ENCODE measurements at places on chromosomes 1 and 21. TPM values are rescaled to one million over a fixed set of nuclear protein-coding genes. Genes with fewer than 3 reads are reported as not detected.

Gene NEK7
- 46.1 TPM for total RNA-seq

Gene MMEL1
- not detected for total RNA-seq

Gene WNT9A
- total RNA-seq, result 1.8 TPM

Gene UMODL1
- total RNA-seq, result 0.24 TPM

Gene TSPEAR
- not detected for total RNA-seq

Gene CELA2A
- not detected for total RNA-seq

Gene ANGPTL3
- not detected for total RNA-seq

- DNase-seq, result peak; percentile 34
Measured at GRCh38 chr1:7110321-7110720, 325.1 kb downstream of the CAMTA1 start.

- no peak for DNase-seq
Measured at GRCh38 chr1:171961861-171962260, 120.6 kb downstream of the DNM3 start.

- DNase-seq, result no peak
Measured at GRCh38 chr1:111906111-111906510, 83.4 kb downstream of the KCND3 start.

- no peak for DNase-seq
Measured at GRCh38 chr1:75276385-75276784, 142.2 kb downstream of the LHX8 start.

- peak; percentile 81 for DNase-seq
Measured at GRCh38 chr1:78691995-78692747, 42.5 kb downstream of the IFI44 start.

DNA sequence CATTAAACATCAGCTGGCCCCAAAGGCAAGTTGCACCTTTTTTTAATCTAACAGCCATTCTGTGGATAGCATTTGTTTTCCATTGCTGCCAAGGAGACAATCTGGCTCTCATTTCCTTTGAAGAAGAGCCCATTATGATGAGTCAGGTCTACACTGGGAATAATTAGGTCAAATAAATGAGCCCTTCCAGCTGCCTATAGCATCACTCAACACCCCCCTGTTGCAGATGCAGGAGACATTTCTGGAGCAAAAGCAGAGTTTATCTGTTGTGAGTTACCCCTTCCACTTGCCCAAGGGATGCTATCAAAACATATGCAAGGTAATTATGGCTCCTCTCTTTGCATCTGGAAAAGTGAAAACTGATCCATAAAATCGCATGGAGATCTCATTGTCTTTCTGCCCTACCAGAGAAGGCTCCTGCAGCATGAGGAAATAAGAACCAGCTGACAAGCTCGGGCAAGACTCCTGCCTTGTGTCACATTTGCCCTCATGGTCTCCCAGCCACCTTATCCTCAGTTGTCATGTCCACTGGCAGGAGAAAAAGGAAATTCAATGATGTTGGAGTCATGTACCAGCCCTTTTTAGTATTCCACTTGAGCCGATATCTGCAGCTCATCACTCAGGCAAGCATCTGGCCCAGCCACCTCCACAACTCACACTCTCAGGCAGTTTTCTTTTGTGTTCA, 135.9 kb downstream of the SLC30A10 start:
- DNase-seq, result peak; percentile 80

DNA sequence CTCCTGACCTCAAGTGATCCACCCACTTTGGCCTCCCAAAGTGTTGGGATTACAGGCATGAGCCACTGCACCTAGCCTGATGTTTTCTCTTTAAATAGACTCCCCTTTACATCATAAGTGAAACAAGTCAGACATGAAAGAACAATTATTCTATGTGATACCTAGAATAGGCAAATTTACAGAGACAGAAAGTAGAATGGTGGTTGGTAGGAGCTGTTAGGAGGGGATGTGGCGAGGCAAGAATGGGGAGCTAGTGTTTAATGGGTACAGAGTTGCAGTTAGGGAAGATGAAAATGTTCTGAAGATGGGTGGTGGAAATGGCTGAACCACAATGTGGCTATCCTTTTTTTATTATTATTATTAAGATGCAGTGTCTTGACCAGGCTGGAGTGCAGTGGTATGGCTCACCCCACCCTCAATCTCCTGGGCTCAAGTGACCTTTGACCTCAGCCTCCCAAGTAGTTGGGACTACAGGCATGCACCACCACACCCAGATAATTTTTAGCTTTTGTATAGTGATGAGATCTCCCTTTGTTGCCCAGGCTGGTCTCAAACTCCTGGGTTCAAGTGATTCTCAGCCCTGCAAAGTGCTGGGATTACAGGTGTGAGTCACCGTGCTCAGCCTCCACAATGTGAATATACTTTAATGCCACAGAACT, 28.4 kb downstream of the ELF3 start:
- no peak for DNase-seq

DNA sequence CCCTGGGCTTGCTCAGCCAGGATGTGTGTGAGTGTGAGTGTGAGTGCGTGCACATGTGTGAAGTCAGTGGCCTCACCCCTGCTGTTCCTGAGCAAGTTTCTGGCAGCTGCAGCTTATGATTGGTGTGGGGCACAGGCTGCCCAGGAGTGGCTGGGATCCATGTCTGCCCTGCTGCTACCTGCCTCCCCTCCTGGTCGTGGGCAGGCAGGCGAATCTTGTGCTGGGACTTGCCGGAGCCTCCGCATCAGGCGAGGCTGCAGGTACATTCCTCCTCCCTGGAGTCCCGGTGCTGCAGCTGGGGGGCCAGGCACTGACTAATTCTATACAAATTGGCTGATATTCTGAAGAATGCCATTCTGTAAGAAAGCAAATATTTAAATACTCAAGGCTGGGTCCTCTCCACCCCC, 85.6 kb upstream of the WNT4 start:
- DNase-seq, result no peak

- DNase-seq, result no peak
Measured at GRCh38 chr1:90325168-90325567, 330.3 kb downstream of the ZNF326 start.

GRCh38 chr1:89910780-89911179, 84.1 kb upstream of the ZNF326 start:
- DNase-seq, result peak; percentile 73

DNA sequence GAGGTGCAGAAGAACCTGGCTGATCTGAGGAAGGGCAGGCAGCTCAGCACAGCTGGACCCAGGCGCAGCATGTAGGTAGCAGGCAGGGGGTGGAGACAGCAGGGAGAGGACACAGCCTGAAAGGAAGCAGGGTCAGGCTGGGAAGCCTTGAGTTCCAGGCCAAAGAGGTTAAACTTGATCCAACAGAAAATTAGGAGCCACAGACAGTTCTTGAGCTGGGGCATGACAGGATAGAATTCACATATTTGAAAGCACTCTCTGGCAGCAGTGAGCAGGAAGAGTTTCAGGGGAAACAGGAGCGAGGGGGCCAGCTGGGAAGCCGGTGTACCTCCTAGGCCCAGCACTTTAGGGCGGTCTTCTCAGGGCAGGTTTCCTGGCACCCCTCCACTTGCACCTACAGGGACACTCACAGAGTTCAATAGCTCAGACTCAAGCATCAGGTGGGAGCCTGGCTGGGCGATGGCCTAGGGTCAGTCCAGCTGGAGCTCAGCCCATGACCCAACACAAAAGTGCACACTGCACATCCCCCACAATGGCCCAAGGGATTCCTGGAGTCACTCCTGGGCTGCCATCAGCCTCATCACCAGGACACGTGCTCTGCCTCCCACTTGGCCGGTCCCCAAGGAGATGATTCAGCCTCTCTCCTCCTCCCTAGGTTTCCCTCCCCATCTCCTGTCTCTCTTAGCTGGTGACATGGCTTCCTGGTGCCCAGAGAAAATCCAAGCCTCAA, 22.7 kb downstream of the MATN1 start:
- DNase-seq, result peak; percentile 91

DNA sequence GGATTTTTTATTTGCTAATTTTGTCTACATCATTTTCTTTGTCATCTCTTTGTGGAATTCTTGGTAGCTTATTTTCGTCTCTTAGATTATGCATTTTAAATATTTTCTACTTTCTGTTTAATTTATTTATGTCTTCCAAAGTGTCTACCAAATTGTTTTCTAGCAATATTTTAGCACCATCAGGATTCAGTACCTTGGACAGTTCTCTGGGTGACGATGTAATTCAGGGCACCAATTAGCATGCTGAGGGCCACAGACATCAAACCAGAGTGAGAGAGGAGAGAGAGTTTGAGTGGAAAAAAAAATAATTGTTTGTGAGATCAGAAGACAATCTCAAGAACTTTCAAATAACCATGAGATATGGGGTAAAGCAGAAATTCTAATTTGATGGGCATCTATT, 169.8 kb upstream of the CXADR start:
- no peak for DNase-seq

DNA sequence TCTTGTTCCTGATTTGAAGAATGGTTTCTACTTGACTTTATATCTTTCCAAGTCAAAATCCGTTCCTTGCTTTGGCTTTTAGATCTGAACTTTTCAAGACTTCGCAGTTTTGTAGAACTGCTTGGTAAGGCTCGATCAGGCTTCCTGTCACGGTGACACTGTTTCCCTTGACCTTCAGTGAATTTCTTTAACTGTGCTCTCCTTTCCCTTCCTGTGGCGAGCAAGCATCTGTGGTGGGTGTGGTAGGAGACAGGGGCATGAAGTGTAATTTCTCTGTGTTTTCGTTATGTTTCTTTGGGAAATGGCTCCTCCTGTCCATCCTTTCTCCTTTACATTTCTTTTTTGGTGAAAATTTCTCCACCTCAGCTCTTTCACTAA, 10.4 kb downstream of the STYXL2 start:
- DNase-seq, result no peak

DNA sequence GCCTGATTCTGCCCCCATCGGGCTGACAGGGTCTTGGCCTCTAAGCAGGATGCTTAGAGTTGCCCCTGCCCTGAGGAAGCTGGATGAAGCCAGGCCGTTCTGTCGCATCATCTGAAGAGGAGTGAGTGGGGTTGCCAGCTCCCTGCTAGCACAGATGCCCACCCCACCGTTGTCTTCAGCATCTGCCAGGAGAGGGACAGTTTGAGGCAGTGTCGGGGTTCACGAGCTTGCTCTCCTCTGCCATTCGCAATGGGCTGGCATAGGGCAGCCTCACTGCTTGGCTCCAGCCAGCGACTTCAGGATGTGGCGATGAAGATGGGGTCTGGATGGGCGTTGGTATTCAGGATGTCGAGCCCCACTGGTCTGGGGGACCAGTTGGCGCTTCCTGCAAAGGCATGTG, 145.7 kb upstream of the VAMP3 start:
- no peak for DNase-seq

DNA sequence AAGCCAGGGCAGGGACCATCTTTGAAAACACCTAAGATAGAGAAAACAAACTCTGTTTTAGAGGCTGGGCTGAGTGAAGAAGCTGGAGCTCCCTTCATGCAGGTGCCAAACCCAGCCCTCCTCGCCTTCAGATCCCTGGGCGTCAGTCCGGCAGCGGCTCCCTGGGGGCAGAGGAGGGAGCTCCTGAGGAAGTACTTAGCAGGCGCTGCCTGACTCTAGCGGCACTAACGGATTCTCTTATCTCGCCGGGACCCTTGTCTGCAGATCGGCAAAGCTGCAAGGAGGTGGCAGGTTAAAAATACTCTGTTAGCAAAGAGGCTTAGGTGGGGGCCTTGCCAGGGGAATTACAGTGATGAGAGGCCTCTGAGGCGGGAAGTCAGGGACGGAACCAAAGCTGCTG, 79.6 kb downstream of the PLXNA2 start:
- no peak for DNase-seq

GRCh38 chr1:9081473-9081872, 12.0 kb upstream of the SLC2A5 start:
- DNase-seq, result no peak

DNA sequence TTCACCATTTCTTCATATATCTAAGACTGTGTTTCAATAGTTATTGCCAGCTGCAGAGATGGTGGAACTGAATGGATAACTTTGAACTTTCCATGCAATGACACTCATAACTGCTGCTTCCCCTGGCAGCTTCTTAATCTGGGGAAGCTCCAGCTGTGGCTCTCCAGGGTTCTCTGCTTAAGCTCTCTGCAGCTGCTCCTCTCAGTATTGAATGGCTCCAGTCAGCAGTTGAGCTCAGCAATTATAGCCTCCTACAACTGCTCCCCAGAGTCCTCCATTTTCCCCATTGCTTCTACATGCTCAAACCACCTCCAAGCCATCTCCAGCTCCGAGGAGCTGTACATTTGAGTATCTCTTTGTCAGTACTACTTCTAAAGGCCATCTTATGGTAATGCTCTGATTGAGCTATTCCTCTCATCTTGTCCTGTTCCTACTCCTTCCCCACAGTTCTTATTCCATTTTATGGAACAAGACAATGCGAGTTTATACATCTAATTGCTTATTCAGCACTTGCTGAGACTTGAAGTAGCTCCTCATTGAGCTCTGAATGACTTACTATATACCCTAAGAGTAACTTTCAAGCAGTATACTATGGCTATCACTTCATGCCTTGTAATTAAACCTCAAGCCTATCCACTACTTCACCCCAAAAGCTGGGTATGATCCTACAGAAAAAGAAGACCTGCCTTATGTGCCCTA, 362.4 kb downstream of the NEGR1 start:
- DNase-seq, result no peak

GRCh38 chr1:32748926-32749325, 46.4 kb upstream of the SYNC start:
- no peak for DNase-seq

Data from Daoy (cell line).